RPMI8226 (cell line): ENCODE measurements at places on chromosomes 1 and 21.

DNA sequence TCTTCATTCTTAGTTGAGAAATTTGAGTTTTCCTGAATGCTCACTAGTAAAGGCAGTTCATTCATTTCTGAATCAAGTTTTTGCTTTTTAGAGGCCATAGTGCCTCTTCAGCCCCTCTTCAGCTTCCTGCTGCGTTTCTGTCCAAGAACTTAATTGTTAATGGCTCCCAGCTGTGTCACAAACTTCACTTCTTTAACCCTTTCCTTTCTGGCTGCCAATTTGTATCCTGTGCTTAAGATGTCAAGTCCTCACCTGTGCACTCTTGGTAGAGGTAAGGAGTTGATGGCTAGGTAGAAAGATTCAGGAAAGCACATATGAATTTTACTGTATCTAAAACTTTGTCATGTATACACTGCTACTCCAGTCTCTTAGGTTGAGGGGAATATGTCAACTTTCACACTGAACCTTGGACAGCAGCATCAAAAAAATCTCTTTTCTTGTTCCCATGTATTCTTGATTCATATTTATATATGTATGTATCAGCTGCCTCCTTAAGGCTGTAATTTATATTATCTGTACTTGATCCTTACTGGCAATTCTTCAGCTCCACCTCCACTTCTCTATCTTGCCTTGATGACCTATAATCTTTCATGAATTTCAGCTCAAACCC is 612.8 kb downstream of the LMO4 start:
- no peak for DNase-seq

DNA sequence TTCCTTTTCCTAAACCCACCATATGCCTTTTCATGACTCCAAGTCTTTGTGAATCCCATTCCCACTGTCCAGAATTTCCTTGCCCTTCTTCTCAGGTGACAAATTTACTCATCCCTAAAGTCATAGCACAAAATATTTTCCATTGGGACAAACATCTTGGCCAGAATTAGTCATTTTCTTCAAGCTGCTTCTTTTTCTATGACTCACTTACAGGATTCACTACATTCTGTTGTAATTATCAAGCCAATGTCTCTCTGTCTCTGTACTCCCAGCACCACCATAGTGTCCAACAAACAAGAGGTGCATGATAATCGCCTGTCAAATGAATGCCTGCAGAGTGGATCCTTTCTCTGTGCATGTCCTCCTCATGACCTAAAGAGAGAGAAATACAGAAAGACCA is 37.8 kb downstream of the SGIP1 start:
- no peak for DNase-seq

- DNase-seq: no peak
Measured at GRCh38 chr21:34796518-34797200, 127.9 kb downstream of the CLIC6 start.

DNA sequence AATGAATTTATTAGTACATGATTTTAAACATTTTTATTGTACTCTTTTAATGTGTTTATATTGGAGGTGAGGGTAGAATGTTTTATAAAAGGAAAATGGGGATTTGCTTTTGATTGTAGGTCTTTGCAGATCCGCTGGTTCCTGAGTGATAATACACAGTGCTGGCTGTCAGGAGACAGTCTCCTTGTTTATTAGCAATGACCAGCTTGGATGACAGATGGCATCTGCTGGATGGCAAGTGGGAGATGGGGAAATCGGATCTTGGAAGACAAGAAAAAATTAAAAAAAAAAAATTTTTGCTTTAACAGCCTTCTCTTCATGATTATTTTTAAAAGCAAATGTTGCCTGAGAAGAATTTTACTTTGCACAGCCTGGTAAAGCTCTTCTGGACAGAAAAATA is 4.4 kb upstream of the PHTF1 start:
- DNase-seq: no peak

DNA sequence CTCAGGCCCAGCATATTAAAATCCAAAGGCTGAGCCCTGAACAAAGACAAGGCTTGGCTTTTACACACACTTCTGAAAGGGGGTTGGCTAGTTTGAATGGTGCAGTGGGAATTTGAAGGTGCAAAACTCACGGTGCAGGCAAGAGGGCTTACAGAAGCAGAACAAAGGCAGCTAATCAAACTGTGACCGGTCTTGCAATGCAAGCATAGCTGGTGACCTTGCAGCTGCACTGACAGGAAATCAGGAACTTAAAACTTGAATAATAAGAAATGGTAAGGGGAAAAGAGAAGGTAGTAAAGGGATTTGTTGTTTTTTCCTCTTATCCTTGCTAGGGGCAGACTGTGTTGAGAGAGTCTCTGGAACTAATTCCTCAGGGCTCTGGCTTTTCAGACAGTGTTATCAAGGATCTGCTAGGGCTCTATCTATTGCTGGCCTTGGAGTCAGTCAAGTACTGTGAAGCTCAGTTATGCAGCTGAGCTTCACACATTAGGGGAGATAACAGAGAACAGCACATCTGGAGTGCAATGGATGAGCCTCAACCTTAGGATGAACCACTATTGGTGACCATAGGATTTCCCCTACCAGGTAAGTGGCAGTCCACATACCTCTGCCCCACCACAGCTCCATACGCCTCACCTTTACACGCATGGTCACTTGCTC is 97.6 kb downstream of the PPIAL4G start:
- no peak for DNase-seq

DNA sequence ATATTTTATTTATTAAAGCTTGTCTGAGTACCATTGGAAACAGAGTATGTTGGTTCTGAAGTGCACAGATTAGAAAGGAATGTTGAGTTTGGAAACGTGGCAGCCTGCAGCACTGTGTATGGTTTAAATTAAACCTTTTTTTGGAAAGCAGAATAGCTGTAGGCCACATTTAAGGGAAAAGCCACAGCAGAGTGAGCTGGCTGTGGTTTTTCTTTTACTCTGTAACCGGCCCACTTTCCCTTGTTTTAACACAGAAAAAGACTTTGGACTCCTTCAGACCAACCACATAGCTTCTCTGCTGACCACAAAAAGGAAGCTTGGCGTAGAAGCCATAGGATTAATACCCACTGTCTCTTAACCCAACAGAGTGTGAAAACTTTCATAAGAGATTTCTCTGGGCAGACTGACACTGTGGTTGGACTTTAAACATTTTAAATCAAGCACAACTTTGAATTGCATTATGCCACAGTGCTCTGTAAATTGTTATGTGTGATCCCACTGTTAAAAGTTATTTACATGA is 75.2 kb downstream of the NFIA start:
- DNase-seq: peak; percentile 56
